SK-N-SH treated with all-trans-retinoic acid at 6 μM for 48 hours (cell line): ENCODE measurements at places on chromosomes 12 and 14.

- ATAC-seq, result peak; percentile 44; the same call in 2 of the 3 replicates
Observed at GRCh38 chr14:75979071-75979571, 2.7 kb downstream of the TGFB3 start.

DNA sequence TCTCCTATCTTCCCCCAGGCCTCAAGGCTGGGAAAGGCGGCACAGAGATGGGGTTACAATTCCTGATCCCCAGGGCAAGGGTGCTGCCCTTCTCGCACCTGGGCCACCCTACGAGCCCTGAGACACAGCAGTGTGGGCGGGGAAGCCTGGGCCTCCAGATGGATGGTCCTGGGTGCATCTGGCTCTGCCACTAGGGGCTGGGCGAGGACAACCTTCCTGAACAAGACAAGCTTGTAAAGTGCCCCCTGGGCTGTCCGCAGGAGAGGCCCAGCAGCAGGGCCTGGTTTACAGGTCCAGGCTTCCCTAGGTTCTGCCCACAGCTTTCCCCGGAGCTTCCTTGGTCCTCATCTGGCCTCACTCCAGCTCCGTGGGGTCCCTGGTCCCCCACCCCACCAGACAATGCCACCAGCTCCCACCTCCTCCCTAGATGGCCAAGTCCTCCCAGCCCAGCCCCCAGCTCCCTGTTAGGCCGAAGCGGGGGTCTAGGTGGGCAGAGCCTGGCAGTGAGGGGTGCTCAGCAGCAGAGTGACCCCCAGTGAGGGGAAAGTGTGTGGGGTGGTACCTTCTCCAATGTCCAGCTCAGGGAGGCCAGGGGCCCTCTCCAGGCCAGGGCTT lies 8.9 kb downstream of the ARL6IP4 start:
- no peak for ATAC-seq

GRCh38 chr12:1611803-1612572 lies 17.0 kb upstream of the WNT5B start:
- peak; percentile 90 for ATAC-seq

- ATAC-seq, result no peak
Observed at GRCh38 chr14:62101673-62102348, 339.6 kb downstream of the SNAPC1 start.

- no peak for ATAC-seq
Observed at GRCh38 chr14:73428353-73428824, 30.0 kb downstream of the NUMB start.

DNA sequence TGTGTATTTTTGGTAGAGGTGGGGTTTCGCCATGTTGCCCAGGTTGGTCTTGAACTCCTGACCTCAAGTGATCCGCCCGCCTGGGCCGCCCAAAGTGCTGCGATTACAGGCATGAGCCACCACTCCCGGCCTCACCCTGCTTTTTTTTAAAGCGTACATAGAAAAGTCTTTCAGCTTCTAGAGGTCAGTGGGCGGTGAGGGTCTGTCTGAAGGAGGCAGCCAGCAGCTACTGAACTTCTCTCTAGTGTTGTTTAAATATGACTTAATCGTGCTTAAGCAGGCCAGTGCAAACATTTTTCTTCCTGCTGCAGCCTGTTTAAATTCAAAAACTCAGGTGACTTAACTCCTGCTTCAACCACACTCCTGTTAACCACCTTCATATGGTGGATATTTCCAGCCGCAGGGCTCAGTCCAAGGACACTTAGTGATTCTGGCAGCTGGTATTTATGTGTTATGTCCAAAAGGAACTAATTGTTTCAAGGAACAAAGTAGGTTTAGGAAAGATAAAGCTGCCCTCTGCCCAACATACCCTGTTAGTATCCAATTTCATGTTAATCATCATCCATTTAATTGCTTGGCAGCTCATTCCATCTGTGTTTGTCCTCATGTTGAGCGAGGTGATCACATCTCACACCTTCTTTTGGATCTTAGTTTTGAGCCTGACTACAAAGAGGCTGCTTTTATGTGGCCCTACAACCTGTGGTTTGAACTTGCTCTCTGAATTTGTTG lies 2.0 kb downstream of the PRKAB1 start:
- ATAC-seq, result no peak

DNA sequence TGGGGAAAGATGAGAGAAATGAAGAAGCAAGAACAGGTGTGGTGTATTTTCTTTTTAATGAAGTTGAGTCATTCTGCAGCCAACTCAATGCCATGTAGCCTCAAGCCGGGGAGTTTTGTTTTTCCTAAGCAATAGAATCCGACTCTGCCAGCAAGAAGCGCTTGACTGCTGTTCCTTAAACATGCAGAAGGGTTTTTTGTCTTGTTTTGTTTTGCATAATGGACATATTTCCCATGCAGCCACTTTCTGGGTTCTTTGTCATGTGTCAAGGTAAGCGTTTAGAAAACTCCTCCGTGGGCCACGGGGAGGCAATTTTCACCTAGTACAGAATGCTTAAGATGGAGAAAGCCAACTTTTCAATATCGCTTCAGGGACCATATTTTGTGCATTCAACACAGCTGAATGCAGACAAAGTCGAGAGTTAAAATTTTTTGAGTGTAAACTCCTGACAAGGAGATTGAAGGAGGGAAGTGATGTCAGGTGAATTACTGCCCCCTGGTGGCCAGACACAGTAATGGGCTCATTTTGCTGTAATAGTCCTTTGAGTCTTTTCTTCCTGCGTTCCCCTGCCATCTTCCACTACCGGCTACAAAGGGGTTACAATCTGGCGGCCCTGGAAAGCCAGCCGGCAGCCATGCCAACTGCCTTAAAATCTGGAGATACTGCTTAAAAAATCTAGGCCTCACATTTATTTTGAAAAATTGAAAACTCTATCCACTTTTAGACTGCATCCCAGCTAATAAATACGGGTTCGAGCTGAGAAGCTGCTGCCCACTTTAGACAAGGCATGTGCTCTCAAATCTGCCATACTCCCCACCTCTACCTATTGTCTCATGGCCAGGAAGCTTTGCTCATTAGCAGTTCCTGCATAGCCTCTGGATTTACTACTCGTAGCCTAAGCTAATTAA lies 3.2 kb upstream of the FICD start:
- ATAC-seq, result no peak

DNA sequence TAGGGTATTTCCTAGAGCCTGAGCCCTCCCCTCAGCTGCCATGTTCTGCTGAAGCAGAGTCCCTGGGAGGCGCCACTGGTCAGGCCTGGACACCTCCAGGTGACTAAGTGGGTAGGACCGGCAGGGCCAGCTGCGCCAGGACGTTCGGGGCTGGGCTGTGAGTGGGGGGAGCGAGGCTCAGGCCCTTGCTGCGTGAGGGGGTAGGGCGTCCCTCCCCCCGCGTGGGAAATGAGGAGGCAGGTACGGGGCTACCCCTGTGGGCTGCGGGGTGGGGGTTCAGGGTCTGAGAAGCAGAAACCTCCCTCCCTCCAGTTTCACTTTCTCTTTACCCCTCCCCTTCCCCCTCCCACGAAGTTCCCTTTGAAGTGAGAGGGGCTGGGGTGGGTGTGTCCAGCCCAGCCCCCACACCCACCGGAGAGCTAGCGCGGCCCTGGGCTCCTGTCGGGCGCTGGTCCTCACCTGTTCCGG lies 22.1 kb upstream of the KIF26A start:
- ATAC-seq, result no peak

- ATAC-seq, result peak; percentile 68
Observed at GRCh38 chr12:114403011-114403689, 2.8 kb downstream of the TBX5 start.

- peak; percentile 95 for ATAC-seq
Observed at GRCh38 chr14:61103541-61104339, 122.7 kb downstream of the SLC38A6 start.

DNA sequence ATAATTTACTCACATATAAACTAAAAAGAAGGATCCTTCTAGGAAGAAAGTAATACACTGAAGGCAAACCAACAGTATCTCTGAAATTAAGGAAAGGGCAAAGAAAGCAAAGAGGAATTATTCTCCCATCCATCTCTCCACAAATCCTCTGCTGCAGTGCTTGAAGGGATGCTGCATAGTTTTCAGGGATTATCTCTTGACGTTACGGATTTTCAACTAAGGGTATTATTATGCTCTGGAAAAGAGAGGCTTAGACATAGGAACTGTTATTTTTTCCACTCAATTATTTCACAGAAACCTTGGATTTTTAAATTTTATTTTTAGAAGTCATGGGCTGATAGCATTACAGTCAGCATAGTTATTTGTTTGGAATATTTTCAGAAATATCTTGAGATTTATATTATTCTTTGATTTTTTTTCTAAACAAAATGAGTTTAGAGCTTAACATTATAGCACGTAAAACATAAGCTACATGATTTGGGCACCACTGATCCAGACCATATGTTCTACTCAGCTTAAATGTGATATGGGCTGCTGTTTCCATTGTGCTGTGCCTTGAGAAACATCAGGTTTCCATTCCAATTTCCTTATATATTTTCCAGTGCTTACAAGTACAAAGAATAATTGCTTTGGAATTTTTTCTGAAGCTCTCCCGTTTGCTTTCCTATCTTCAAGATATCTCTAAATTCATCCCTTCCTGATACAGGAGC lies 57.9 kb upstream of the DCN start:
- ATAC-seq, result no peak

- ATAC-seq, result no peak; the same call in 2 of the 3 replicates
Observed at GRCh38 chr12:112900298-112901145, 6.2 kb upstream of the OAS1 start.

DNA sequence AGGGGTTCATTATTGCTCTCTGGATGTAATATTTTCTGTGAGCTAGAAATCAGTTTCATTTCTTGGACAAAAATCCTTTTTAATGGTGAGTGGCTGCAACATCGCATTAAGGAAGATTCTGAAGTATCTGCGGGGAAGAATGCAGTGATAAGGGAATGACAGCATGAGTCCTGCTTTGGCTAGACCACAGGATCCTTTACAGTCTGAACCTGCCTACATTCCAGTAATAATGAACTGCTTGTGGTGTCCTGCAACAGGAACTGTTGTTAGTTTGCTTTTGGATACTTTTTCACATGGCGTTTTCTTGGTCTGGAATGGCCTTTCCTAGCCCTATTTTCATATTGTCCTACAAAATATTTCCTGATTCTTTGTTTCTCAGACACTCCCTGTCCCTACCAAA lies 15.7 kb downstream of the MDM2 start:
- ATAC-seq, result peak; percentile 44

GRCh38 chr12:100913872-100914592 lies 119.5 kb downstream of the ANO4 start:
- ATAC-seq, result no peak

- no peak for ATAC-seq
Observed at GRCh38 chr12:461425-461824, 1.7 kb downstream of the B4GALNT3 start.

GRCh38 chr12:115691123-115691522 lies 586.4 kb downstream of the MED13L start:
- no peak for ATAC-seq

DNA sequence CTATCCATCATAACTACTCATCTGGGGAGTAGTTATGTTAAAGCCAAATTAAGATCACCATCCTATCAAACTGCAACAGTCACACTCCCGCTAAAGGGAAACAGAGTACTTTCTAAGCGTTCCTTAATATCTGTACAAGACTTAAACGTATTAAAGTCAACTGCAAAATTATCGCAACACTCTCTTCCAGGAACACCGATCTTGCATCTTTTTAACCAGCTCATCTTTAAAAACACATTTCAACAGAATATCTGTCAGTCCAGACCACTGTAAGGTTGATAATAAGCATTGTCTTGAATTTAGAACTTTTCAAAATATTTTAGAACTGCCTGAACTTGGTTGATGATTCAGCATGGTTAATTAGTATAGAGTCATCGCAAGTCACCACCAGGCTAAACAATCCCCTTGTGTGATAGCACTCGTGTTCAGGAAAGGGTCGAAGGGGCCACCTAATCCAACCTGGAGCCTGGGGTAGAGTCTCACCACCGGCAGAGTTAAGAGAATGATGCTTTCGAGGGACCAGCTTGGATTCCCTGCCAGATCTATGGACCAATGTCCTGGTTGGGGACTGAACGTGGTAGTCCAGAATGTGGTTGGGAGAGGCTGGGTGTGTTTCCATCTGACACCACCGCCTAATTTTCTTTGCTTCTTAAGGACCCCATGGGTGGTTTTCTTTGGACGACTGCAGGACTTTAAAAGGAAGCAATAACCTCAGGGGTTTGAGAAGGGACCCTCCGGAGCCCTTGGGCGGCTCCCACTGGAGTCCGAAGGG lies 890 bp downstream of the SPTLC2 start:
- no peak for ATAC-seq

DNA sequence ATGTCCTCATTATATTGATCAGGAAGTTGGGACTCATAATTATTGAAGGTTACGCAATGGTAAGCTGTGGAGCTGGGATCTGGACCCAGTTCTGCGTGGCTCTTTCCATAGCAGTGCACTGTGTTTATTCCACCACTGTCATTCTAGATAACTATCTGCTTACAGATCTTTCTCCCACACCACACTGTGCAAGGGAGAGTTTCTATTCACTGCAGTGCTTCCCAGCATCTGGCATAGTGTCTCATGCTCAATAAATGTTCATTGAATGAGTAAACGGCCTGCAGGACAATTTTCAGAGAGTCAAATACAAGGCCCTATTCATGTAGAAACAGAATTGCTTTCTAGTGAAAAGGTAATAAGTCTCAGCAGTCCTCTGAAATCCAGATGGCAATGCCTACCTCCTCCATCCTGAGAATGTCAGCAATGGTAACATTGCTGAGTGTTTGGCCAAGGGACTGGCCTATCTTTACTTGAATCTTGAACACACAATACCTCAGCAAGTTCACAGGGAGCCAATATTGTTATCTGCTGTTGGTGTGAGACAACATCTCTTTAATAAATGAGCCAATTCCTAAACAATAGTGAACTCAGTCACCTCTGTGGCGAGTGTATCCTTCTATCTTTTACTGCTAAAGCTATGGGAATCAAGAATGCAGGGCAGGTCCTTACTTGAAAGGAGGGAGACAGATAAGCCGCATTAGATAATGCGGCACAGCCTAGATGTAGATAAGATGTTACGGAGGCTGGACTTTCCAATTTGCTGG lies 332.4 kb upstream of the PRICKLE1 start:
- ATAC-seq, result no peak

- no peak for ATAC-seq
Observed at GRCh38 chr14:24369463-24369862, 1.5 kb downstream of the NFATC4 start.

- ATAC-seq, result peak; percentile 98
Observed at GRCh38 chr12:9673404-9674225, 4.1 kb downstream of the CLEC2D start.

DNA sequence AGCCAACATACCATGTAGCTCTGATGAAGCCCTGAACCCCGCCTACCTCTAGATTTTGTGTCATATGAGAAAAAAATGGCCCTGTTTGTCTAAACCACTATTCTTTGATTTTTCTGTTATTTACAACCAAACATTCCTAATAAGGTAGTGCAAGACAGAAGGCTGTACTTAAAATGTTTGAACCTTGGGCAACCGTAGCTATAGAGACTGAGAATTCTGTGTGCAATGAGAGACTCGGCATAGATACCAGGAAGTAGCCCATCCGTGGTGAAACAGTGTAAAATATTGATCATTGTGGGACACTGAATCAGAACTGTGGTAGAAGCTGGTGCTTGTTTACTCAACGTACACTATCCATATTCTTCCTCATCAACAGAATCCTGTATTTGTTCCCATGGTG lies 86.5 kb upstream of the TMCC3 start:
- no peak for ATAC-seq

GRCh38 chr14:74135426-74135825 lies 50.7 kb downstream of the LIN52 start:
- ATAC-seq, result no peak

GRCh38 chr14:58738189-58738836 lies 100.6 kb downstream of the DACT1 start:
- ATAC-seq, result peak; percentile 95

GRCh38 chr12:89117448-89118034 lies 234.8 kb downstream of the DUSP6 start:
- ATAC-seq, result peak; percentile 64

GRCh38 chr14:71103662-71104484 lies 196.6 kb downstream of the PCNX1 start:
- peak; percentile 84 for ATAC-seq

GRCh38 chr12:14950421-14950820 lies 11.0 kb downstream of the ARHGDIB start:
- no peak for ATAC-seq
